ENCODE measurements at places on chromosomes 13 and 19.

DNA sequence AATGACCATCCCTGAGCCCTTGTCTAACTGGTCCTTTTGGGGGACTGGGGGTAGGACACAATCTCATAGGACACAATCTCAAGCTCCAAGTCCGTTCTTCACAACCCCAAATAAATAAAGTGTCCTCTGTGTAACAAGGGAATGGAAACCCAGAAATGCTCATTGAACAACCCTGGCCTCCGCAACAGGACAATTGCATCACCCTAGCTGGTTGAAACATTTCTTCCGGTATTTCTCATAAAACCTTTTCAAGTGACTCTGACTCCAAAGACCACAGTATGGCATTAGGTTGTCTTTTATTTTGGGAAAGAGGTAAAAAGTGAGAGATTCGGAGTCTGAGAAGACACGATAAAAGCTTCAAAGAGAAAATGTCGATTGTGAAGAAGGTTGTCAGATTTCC is 186.6 kb downstream of the ZNF536 start:
- no peak for DNase-seq

- peak; percentile 37 for DNase-seq
Observed at GRCh38 chr19:42325896-42326771, 699 bp downstream of the MEGF8 start.

GRCh38 chr13:50322006-50322405 is 306.8 kb downstream of the KCNRG start:
- no peak for DNase-seq

GRCh38 chr13:101527130-101527529 is 74.7 kb downstream of the ITGBL1 start:
- DNase-seq = no peak

DNA sequence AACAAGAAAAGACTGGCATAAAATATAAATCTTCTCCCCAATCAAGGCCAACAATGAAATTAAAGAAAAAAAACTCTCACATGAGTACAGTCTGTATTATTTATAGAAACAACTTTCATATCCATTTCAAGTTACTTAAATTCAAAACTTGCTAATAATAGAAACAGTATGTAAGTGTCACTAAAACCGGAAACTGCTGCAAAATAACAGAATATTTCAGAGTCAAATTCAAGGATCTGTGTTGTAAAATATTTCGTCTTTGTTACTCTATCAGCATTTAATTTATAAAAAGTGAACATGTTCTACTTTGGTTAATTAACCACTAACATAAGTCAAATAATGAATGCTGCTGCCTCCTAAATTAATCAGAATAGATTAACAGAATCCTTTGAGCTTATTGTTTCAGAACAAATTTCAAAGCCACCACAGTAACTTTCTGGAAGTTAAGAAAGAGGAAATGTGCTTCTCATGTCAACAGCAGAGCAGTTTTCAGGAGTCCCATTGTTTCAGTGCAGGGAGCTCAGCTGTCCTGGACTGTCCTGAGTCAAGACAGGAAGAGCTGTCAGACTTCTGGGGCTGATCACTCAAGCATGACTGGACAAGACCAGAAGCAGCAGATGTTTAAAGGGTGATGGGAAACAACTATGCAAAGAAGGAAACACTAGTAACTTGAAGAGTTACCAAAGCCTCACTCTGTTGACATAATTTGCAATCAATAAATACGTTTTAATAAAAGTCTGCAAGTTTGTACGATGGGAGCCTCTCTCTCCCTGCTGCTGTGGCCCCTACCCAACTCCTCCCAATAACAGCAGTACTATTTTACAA is 76.9 kb downstream of the FOXO1 start:
- no peak for DNase-seq

- DNase-seq = no peak
Observed at GRCh38 chr19:54203151-54203611, 2.5 kb downstream of the RPS9 start.

DNA sequence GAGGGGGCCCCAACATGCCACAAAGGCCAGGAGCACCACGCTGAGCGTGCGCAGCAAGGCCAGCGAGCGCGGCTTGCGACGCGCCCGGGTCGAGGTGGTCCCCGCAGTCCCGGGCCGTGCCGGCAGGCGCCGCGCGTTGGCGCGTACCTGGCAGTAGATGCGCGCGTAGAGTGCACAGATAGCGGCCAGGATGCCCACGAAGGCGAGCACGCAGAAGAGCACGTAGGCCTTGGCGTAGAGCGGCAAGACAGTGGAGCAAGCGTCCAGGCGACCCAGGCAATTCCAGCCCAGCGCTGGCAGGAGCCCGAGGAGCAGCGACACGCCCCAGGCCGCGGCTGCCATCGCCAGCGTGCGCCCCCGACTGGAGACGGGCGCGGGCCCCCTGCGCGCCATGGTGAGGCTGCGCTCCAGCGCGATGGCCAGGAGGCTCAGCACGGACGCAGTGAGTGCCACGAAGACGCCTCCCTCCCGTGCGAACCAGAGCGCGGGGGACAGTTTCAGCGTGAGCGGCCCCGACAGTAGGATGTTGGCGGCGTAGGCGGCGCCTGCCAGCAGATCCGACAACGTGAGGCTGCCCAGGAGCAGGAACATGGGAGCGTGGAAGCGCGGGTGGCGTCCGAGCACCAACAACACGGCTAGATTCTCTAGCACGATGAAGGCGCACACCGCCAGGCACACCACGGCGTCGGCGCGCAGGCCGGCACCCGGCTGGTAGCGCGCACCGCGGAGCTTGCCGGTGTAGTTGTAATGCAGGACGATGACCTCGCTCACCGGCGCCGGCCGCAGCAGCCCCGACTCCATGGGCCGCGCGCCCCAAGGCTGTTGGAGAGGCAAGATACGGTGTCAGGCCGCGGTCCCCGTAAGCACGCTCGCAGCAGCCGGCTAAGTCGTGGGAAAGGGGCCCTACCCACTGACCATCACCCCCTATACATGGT is 2.8 kb downstream of the S1PR5 start:
- peak; percentile 55 for DNase-seq

DNA sequence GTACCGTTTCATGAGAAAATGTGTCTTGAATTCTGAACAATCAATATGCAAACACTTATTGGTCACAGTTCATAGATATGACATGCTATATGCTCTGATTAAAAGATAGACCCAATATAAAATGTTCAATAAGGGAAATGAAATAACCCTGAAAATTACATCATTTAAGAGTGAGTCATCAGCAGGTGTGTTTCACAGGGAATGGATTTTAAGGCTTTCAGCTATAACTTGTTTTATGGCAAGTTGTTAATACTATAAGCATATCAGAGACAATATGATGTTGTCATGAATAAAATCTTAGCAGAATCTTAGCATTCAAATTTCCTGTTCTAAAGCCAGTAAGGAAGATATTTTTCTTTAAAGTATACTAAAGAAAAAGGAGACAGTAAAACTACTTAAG is 483.4 kb upstream of the PCDH9 start:
- DNase-seq = no peak

GRCh38 chr13:89783221-89783755 is 1564.2 kb upstream of the MIR17HG start:
- DNase-seq = no peak

GRCh38 chr19:17469092-17469480 is 1.2 kb upstream of the SLC27A1 start:
- no peak for DNase-seq

- no peak for DNase-seq
Observed at GRCh38 chr13:23654111-23655110, 84.2 kb downstream of the TNFRSF19 start.

DNA sequence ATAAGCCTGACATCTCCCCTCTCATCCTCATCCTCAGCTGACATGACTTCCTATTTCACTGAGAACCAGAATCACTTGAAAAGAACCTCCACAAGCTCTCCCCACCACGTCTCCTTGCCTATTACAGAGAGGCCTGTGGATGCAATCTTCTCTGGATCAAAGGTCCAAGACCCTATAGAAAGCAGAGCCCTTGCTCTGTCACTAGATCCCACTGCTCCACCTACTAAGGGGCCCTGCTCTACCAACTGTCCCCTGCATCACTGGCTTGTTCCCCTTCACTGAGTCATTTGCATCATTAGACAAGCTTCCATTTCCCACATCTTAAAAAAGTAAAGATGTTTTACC is 40.8 kb downstream of the RCBTB2 start:
- peak; percentile 30 for DNase-seq

- no peak for DNase-seq
Observed at GRCh38 chr19:56595548-56595899, 422 bp downstream of the ZNF71 start.

- no peak for DNase-seq
Observed at GRCh38 chr19:15048885-15049541, at the start of gene CASP14. CASP14 (plus strand) TSS chr19:15049480; CDS start chr19:15052252, 2,772 bp downstream.

- no peak for DNase-seq
Observed at GRCh38 chr19:31023038-31023437, 326.2 kb downstream of the TSHZ3 start.

- peak; percentile 85 for DNase-seq
Observed at GRCh38 chr19:13842291-13843103, 34.4 kb upstream of the NANOS3 start.

DNA sequence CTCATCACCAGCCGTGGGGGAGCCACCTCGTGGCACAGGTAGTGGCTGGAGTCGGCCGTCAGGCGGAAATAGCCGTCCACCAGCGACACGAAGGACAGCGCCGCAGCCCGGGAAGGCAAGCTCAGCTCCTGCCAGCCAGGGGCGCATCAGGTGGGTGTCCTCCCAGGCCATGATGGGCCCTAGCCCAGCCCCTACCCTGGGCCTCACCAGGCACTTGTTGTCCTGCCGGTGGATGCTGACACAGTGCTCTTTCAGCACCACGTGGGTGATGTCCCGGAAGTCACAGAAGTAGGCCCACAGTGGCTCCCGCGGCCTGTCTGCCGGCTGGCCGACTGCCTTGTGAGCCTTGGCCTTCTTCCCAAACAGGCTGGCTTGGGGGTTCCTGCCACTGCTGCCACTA is 15.7 kb downstream of the TYK2 start:
- DNase-seq = no peak

GRCh38 chr19:18057557-18057956 is 29.2 kb downstream of the IL12RB1 start:
- DNase-seq = no peak

DNA sequence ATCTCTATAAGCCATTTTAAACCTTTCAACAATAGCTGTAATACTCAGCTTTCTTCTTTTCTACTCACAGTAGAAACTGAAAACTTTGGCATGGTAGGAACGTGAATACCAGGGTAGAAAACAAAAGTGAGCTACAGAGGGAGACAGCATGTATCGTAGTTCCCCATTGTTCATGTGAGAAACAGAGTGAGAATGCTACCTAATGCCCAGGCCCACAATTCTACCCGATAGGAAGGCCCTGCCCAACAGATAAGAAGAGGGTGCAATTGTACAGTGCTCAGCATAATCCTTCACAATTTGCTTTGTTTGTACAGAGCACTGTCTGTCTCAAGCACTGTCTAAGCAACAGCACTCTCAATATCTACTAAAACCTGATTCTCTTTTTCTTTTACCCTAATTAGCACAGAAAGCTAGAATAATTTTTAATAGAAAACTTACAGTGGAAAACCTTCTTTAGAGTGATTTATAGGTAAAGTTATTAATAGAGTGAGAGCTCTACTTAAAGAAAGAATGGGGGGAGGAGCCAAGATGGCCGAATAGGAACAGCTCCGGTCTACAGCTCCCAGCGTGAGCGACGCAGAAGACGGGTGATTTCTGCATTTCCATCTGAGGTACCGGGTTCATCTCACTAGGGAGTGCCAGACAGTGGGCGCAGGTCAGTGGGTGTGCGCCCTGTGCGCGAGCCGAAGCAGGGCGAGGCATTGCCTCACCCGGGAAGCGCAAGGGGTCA is 322.3 kb downstream of the EFNB2 start:
- DNase-seq = no peak

- DNase-seq = peak; percentile 63
Observed at GRCh38 chr19:46350758-46351159, 3.9 kb downstream of the PPP5C start.

- no peak for DNase-seq
Observed at GRCh38 chr13:67061750-67062149, 168.4 kb downstream of the PCDH9 start.

DNA sequence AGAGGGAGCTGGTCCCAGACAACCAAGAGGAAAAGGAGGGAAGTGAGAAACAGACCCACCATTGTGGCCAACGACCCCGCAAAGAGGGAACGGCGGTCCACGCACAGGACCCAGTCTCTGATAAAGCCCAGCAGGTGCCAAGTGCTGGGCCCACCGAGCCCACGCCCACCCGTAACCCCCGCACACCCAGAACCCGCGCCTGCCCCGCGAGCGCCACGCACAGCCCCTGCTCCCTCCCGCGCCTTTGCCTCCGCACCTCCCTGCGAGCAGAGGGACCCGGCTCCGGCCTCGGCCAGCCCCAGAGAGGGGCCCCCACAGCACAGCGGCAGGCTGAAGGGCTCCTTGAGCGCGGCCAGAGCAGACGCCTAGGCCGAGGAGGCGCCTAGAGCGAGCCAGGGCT is 1192.2 kb downstream of the PCDH17 start:
- DNase-seq = no peak

GRCh38 chr13:54614726-54615125 is 1586.1 kb downstream of the OLFM4 start:
- no peak for DNase-seq

- no peak for DNase-seq
Observed at GRCh38 chr19:2500841-2501261, 24.9 kb downstream of the GADD45B start.

DNA sequence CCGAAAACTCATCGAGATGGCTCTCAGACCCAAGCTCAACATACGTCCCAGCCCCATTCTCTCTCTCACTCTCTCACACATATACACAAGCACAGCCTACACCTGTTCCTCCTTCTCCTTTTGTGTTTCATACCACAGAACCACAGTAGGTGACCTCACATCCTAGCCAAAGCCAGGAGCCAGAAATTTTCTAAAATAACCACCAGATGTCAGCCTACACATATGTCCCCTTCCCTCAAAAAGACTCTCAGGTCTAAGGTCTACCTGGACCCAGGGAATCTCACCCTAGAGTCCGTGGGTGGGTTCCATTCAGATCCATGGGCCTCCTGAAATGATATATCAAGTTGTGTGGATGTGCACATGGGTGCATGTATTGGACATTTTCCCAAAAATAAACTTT is 104.2 kb upstream of the IPO5 start:
- no peak for DNase-seq

- peak; percentile 29 for DNase-seq
Observed at GRCh38 chr19:18090545-18091216, 3.9 kb upstream of the IL12RB1 start.

DNA sequence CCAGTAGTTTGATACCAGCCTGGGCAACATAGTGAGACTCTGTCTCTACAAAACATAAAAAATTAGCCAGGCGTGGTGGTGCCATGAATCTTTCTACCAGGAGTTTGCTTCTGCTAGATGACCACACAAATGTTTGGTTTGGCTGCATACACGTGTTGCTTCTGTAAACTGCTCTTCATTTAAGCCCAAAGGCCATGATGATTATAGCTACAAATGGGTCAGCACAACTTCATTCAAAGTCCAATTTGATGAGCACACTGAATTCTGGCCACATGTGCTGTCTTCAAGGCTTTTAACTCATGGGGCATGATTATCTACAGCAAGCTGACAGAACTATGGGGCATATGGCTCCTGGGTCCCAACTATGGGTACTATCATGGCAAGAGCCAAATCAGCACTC is 46.3 kb upstream of the DCT start:
- DNase-seq = no peak

GRCh38 chr19:41309180-41310032 is 566 bp upstream of the CCDC97 start:
- no peak for DNase-seq

GRCh38 chr13:110897521-110897920 is 17.3 kb downstream of the ANKRD10 start:
- no peak for DNase-seq

GRCh38 chr13:42880056-42880605 is 98.7 kb downstream of the FAM216B start:
- DNase-seq = no peak
